ENCODE measurements at places on chromosomes 7 and 10.

- no peak for DNase-seq
Observed at GRCh38 chr10:35890676-35891495, 248.8 kb upstream of the FZD8 start.

GRCh38 chr10:126104767-126105166 lies 208.4 kb downstream of the FANK1 start:
- no peak for DNase-seq

- DNase-seq = no peak
Observed at GRCh38 chr10:33395201-33395600, 60.7 kb upstream of the NRP1 start.

DNA sequence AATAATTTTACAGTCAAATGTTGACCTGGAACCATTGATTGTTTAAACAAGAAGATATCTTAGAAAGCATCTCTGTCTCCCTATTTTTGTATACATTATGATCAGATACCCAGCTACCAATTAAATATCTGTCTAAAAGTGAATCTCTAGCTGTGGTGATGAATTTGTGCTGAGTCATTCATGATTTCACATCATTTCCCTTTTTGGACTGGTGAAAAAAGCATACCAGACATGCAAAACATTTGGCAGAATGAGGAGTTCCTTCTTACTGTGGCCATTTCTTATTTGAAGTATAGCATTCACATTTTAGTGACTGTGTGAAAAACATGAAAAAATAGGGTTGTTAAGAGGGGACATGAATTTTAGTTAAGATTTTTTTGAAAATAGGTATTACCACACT lies 98.0 kb upstream of the GATA3 start:
- no peak for DNase-seq

DNA sequence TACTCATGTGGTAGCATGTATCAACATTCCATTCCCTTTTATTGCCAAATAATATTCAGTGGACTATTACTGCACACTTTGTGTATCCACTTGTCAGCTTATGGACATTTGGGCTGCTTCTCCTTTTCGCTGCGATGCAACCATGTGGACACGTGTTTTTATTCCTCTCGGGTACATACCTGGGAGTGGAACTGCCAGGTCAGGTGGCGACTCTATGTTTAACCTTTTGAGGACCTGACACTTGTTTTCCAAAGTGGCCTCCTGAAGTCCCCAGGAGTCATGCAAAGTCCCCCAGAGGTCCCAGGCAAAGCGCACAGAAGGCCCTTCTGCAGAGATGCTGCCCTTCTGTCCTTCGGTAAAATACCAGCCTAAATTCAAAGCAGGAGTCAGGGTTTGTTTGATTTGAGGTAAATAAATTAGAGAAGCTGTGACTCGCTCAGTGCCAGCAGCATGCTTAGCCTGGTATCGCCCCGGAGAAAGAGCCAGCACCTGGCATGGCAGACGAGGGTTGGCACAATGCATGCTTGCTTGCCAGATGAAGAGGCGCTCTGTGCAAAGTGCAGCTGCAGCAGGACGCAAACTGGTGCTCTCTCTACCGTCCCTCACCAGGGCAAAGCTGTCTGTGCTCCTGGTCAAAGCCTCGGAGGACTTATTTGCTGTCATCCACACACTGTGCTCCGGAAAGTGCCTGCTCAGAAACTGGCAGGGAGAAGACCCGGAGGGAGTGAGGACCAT lies 37.8 kb downstream of the HIPK2 start:
- no peak for DNase-seq

DNA sequence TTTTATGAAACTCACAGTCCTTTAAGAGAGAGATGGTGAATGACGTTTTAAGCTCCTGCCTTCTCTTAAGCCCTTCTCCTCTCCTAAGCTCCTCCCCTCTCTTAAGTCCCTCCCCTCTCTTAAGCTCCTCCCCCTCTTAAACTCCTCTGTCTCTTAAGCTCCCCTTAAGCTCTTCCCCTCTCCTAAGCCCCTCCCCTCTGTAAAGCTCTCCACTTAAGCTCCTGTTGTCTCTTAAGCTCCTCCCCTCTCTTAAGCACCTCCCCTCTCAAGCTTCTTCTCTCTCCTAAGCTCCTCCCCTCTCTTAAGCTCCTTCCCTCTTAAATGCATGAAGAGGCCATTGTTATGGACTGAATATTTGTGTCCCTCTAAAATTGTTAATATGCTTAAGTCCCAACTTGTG lies 1180.6 kb upstream of the AUTS2 start:
- DNase-seq = no peak

- DNase-seq = no peak
Observed at GRCh38 chr10:1734288-1734687, 3.0 kb downstream of the ADARB2 start.

DNA sequence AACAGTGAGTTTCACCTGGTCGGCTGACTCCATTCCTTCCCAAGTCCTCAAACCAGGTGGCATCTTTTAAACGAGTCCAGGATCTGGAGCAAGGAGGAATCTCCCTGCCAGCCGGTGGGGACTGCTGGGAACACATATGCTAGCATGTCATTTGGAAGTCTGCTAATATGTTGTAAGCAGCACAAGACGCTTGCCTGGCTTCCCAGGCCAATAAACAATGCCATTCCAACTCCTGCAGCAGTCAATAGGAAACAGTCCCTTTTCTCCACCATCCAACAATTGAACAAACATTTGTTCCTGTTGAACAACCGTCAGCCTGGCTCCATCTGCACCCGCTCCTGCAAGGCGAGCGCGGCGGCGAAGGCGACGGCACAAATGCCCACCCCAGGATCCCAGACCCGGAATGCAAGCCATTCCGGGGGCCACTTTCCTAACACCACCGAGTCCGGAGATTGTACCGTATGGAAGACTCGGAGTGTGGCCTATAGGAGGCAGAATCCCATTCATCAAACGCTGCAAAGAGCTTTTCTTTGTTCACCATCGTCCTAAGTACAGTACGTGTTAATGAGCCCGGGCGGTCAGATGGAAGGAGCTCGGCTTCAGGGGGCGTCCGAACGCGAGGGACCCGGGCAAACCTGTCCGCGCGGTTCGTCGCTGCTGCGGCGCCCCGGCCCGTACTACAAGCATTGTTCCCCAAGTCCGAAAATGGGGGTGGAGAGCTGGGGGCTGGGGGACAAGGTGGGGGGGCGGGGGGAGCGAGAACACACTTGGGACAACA lies 1.6 kb downstream of the FAM53B start:
- DNase-seq = no peak

- DNase-seq = no peak
Observed at GRCh38 chr7:81492240-81492639, 277.6 kb downstream of the HGF start.

DNA sequence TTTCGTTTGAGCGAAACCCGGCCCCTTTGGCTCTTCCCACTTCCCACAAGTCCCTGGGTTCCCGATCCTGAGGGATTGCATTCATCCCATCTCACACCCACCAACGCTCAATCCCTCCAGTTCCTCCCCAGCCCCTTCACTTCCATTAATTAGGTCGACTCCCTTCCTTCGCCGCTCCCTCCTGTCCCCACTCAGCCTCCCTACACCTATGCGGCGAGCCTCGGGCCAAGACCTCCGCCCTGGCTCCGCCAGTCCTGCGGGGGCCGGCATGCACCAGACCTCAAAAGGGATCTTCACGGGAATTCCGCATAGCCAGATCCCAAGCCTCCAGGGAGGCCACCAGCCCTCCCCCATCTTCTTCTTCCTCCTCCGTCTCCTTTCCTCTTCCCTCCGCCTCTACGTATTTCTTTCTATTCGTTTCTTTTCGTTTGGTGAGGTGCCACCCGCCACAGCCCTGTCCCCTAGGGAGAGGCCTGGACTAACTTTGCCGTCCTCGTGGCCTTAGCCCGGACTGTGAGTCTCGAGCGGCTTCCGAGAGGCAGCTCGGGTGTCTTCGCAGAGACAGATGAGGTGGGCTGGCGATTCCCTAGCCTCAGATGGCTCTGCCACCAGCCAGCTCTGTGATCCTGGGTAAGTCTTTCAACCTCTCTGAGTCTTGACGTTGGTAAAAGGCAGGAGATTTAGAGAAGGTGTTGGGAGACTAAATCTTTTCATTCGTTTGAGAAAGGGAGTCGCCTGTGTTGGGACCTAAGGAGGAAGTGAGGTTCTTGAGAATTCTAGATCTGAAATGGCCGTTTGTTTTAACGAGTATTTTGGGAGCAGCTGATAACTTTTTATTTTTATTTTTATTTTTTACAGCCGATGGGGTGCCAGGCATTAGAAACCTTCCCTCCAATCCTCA lies 8.1 kb upstream of the LBX1 start:
- no peak for DNase-seq

DNA sequence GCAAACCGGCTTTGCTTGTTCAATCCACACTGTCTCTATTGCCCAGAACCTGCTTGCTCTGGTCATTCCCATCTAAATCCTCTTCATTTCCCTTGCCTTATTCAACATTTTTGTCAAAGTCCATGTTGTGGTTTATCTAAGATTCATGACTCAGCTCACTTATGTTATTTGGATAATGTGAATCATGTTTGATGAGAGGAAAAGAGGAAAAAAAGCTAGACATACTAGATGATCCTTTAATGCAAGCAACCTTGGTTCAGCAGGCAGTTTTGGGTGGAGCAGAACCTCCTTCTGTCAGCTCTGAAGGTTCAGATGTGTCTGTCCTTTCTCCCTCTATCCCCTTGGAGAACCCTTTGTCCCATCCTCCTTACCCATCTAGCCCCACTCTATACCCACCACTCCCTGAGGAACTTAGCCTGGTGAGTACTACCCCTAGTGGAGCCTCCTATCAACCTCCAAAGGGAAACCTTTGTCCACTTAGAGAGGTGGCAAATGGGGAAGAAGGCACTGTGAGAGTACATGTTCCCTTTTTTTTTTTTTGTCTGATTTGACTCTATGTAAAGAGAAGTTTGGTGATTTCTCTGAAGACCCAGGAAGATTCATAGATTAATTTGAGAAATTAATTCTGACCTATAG lies 2.1 kb upstream of the SAMD9L start:
- DNase-seq = no peak

GRCh38 chr7:91835826-91836368 lies 44.6 kb downstream of the MTERF1 start:
- no peak for DNase-seq

GRCh38 chr7:115113776-115114175 lies 191.9 kb downstream of the MDFIC start:
- no peak for DNase-seq

GRCh38 chr7:143263266-143264195 lies at the start of gene GSTK1:
TSS of gene GSTK1 (plus strand) at chr7:143263441. CDS start at chr7:143263514, 73 bp downstream.
- DNase-seq = peak; percentile 66

DNA sequence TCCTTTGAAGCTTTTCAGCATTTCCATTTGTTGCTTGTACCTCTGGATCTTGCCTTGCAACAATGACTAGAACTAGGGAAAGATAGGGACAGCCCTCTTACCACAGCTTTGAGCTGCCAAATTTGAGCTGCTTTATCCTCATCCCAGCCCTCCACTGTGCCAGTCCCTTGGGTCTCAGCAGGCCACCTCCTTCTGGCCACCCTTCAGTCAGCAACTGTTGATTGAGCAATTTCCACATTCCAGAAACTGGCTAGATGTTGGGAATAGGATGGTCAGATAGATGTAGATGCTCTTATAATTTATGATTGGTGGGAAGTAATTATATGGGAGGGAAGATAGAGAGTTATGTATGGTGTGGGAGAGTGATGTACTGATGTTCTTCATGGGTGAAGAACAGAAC lies 100.1 kb downstream of the ST7 start:
- no peak for DNase-seq

DNA sequence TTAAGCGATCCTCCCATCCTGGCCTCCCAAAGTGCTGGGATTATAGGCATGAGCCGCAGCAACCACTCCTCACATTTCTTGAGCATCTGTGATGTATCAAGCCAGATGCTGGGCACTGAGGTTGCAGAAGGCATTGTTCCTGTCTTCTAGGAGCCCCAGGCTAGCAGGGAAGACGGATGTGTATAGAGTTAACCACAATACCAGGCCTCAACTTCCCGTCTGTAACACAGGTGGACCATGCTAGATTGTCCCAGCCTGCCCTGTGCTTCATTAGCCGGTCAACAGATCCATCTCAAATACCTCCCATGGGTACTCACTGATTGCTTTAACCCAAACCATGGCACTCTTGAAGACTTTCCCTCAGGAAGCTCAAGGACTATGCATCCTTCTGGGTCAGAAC lies 1.8 kb upstream of the CLDN4 start:
- no peak for DNase-seq

DNA sequence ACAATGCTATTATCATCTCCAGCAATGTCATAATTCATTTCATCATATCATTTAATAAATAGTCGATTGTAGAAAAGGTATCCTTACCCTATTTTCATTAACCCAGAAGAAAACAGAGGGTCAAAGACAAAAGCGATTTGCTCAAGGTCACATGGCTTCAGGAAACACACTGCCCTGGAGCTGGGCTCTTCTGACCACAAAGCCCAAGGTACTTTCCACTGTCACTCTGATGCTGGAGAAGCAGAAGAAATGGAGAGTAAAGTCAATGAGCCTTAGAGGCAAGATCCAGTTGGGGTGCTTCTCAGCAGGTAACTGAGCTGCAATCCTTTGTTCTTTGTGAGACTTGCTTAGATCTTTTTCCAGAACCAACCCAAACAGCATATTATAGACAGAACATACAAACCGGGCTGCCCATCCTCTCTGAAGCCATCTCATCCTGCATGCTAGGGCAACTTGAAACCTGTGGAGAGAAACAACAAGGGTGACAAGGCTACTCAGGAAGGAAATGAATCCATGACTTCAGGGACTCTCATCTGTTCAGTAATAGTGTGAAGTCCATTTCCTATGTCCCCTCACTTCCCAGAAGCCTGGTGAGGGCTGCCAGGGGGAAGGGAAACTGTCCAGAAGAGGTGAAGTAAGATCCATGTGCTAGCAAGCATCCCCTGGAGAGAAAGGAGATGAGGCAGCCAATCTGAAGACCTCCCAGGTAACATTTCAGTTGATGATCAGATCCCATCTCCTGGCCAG lies 148.6 kb upstream of the SVIL start:
- no peak for DNase-seq

DNA sequence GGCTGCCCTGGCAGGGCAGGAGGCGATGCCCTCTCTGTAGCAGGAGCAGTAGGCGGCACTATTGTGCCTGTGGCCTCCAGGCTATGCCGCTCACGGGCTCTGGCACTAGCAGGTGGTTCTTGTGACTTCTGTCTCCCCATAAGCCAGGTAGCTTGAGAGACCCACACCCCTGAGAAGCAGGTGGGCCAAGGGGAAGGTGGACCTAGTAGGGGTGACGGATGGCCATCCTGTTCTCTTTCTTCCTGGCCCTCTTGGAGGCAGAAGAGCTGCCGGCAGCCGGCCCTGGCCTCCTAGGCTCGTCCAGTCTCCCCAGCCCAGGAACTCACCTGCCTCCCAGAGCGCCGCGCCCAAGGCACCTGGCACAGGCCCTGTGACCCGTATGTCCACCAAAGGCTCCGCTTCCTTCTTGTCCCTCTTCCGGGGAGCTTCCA lies 15.4 kb downstream of the MMRN2 start:
- no peak for DNase-seq

- DNase-seq = no peak
Observed at GRCh38 chr10:14381475-14381874, 50.8 kb upstream of the FRMD4A start.

DNA sequence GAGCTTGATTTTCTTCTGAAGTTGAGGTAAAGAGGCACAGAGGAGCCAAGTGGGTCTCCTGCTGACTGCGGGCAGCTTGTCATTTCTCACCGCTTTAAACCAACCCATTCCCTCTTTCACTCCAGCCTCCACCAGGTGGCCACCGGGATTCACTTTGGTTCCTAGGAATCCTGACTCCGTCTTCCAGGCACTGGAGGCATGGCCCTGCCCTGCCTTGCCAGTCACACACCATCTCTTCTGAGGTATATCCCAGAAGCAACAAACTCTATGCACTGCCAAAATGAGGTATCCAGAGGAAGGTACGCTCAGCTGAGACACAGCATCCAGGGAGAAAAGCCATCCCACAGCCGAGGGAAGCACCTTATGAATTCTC lies 280.8 kb downstream of the TNS3 start:
- no peak for DNase-seq

GRCh38 chr7:73518470-73518869 lies 3.6 kb downstream of the BAZ1B start:
- DNase-seq = no peak

- no peak for DNase-seq
Observed at GRCh38 chr10:68333440-68334431, 1.0 kb upstream of the PBLD start.

Measured in stimulated activated CD8-positive, alpha-beta memory T cell treated with anti-CD3 and anti-CD28 coated beads, Interleukin-15, amount 100 ng/mL, for 1 hour (primary cell).